ENCODE measurements at places on chromosomes 6 and 20. TPM values are rescaled to one million over a fixed set of nuclear protein-coding genes. Genes with fewer than 3 reads are reported as not detected.

- peaks cover 18% of the 10 kb centered on the region for H3K4me1 ChIP-seq
- no peak for DNase-seq
- H3K27me3 ChIP-seq = no peaks in the 10 kb centered on the region
- peaks cover 19% of the 10 kb centered on the region for H3K36me3 ChIP-seq
- H3K27ac ChIP-seq = no peak overlapping the region
These were observed 16.3 kb downstream of the SS18L1 start for GRCh38 chr20:62159839-62160238.

- no peaks in the 10 kb centered on the region for H3K36me3 ChIP-seq
- DNase-seq = no peak
- no peak overlapping the region for H3K4me3 ChIP-seq
- H3K27ac ChIP-seq = no peak overlapping the region
- H3K27me3 ChIP-seq = no peaks in the 10 kb centered on the region
These were observed 45.2 kb upstream of the TTPAL start for GRCh38 chr20:44430270-44431065.

DNA sequence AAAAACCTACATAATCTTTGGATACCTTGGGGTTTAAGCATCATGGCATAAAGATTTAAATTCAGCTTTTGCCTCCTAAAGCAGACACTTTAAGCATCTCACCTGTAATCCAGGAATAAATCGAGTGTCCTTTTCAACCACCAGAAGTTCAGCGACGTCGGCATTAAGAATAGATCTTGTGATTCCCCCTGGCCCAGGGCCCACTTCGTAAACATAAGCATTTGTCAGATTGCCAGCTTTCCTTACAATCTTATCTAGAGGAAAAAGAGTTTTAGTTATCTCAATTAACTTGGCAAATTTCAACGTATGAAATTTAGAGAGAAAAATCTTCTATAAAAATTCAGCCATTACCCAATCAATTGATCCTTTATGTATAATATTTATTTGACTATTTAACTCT, 3.2 kb downstream of the TFB1M start:
- no peak overlapping the region for H3K4me3 ChIP-seq
- H3K27me3 ChIP-seq = no peaks in the 10 kb centered on the region
- H3K27ac ChIP-seq = no peak overlapping the region
- no peak for DNase-seq
- H3K36me3 ChIP-seq = peaks cover 15% of the 10 kb centered on the region

- peaks cover 6% of the 10 kb centered on the region for H3K4me1 ChIP-seq
- no peaks in the 10 kb centered on the region for H3K36me3 ChIP-seq
- no peaks in the 10 kb centered on the region for H3K27me3 ChIP-seq
These were observed 126.0 kb downstream of the SCML4 start for GRCh38 chr6:107698146-107698545.

DNA sequence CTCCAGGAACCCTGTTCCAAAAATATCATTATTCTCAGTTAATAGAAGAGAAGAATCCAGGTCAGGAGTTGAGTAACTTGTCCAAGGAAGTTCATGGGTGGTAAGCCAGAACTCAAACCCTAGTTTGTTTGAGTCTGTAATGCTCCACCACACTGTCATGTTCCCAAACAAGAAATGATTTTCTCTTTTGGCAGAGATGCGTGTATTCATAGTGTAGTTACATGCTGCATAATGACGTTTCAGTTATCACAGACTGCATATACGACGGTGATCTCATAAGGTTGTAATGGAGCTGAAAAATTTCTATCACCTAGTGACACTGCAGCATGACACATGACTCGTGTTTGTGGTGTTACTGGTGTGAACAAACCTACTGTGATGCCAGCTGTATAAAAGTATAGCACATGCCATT, 102.6 kb downstream of the TULP4 start:
- no peak overlapping the region for H3K4me3 ChIP-seq
- H3K27me3 ChIP-seq = no peaks in the 10 kb centered on the region
- peaks cover 4% of the 10 kb centered on the region for H3K36me3 ChIP-seq
- H3K4me1 ChIP-seq = no peaks in the 10 kb centered on the region
- no peak overlapping the region for H3K27ac ChIP-seq
- no peak for DNase-seq

DNA sequence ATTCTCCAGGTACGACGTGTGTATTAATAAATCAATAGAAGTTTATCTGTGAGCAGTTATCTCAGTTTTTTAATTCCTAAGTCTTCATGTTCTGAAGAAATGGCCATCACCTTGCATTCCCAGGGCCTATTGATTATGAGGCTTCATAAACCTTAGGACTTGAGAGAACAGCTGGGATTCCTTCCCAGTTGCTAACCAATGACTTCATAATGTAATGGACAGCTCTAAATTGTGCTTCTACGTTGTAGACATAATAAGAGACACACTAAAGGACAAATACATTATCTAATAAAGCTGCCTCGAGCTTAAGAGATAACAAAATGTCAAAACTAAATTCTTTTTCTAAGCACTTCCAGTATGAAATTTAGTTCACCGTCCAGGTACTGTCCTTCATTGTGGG, 30.6 kb downstream of the TSHZ2 start:
- H3K4me3 ChIP-seq = no peak overlapping the region
- no peaks in the 10 kb centered on the region for H3K27me3 ChIP-seq
- no peak overlapping the region for H3K27ac ChIP-seq
- DNase-seq = no peak
- H3K36me3 ChIP-seq = no peaks in the 10 kb centered on the region
- H3K4me1 ChIP-seq = no peaks in the 10 kb centered on the region

DNA sequence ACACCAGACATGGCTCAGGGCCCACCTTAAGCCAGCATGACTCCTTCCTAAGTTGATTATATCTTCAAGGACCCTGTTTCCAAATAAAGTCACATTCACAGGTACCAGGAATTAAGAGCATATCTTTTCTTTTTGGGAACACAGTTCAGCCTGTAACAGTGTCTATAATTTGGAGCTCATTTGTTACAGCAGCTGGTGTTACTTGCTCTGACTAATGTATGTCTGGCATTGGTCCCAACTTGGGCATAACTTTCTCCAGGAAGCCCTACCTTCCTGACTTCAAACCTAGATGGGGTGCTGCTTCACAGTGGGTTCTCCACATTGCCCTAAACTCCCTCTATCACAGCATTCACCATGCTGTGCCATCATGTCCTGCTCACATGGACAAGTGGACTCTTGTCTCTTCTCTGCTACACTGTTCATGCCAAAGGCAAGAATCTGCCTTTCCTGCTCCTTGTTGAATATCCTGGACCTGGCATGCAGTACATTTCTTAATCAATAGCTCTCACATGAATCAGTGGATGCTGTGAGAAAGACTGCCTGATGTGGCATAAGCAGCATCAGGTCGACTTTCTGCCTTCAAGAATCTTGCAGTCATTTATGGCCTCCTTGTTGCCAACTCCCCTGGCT, 117.4 kb upstream of the FOXA2 start:
- H3K36me3 ChIP-seq = no peaks in the 10 kb centered on the region
- no peak for DNase-seq
- H3K4me3 ChIP-seq = no peak overlapping the region
- H3K27ac ChIP-seq = no peak overlapping the region
- no peaks in the 10 kb centered on the region for H3K27me3 ChIP-seq

DNA sequence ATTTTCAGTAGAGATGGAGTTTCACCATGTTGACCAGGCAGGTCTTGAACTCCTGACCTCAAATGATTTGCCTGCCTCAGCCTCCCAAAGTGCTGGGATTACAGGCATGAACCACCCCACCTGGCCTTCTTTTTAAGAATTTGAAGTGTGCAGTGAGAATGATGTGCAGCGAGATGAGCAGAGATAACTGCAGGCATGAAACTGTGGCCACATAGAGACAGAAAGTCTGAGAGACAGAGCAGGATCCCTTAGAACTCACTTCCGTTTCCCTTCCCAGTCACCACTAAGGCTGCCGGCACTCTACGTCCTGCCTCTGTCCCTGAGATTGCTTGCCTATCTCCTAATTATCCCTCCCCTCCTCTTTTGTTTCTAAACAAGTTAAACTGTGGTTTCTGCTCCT, 27.2 kb downstream of the IL22RA2 start:
- no peak for DNase-seq
- peaks cover 3% of the 10 kb centered on the region for H3K4me1 ChIP-seq
- no peaks in the 10 kb centered on the region for H3K27me3 ChIP-seq

DNA sequence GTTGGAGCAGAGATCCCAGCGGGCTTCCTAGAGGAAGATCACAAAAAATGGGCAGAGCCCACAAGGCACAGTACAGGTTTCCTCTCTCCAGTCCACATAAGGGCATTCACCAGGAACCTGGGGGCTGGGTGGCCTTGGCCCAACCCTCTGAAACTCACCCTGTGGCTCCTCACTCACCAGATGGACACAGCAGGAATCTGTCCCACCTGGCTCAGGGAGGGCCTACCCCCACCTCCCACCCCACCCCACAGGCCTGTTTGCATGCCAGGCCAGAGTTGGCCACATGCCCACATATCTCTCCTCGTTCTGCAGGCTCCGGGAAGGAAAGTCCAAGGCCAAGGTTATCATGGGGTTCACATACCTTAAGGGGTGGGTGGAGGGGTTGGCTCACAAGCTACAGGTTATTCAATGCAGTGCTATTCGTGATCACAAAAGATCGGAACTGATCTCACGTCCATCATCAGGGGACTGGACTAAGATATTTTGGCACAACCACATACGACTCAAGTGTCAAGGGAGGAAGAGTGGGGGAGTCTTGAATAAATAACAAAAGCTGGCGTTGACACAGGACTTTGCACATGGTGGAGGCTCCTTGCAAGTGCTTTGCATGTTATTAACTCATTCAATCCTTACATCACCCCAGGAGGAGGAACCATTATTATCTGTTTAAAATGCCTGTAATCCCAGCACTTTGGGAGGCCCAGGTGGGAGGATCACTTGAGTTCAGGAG, 13.0 kb downstream of the RIPOR3 start:
- H3K4me1 ChIP-seq = no peaks in the 10 kb centered on the region
- H3K27ac ChIP-seq = no peak overlapping the region
- H3K27me3 ChIP-seq = no peaks in the 10 kb centered on the region

Gene IFT52
- 21.5 TPM for total RNA-seq

Gene NRSN1
- total RNA-seq = not detected

Gene NXT1
- total RNA-seq = 56.3 TPM

Gene AIF1
- total RNA-seq = 8.7 TPM

Data from natural killer cell (primary cell).